ENCODE measurements at places on chromosomes 2 and 18.

- DNase-seq = no peak
Measured at GRCh38 chr2:26976237-26976636, 5.8 kb downstream of the MAPRE3 start.

- DNase-seq = peak; percentile 85
Measured at GRCh38 chr2:233443511-233444183, 89.4 kb downstream of the DGKD start.

- no peak for DNase-seq
Measured at GRCh38 chr2:20444993-20445910, 1.6 kb upstream of the RHOB start.

- DNase-seq = no peak
Measured at GRCh38 chr2:24824071-24824588, 30.9 kb downstream of the CENPO start.

DNA sequence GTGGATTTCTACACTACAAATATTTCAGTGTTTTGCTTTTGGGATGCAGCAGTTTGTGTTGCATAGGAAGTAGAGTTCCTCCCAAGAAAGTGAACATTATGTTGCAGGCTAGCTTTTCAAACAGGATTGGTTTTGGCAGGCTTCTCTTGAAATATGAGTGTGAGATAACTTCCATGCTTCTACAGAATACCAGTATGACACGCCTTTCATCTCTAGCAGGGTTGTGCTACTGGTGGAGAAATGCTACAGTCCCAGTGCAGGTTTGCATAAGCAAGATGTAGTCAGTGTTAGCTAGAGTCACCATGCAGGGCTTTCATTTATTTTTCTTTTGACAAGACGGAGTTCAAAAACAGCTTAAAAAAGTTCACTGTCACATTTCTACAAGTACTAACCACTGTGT is 17.1 kb upstream of the CAVIN2 start:
- no peak for DNase-seq

GRCh38 chr2:60353863-60354262 is 199.6 kb downstream of the BCL11A start:
- DNase-seq = no peak
